ENCODE measurements at places on chromosomes 6 and 20.

DNA sequence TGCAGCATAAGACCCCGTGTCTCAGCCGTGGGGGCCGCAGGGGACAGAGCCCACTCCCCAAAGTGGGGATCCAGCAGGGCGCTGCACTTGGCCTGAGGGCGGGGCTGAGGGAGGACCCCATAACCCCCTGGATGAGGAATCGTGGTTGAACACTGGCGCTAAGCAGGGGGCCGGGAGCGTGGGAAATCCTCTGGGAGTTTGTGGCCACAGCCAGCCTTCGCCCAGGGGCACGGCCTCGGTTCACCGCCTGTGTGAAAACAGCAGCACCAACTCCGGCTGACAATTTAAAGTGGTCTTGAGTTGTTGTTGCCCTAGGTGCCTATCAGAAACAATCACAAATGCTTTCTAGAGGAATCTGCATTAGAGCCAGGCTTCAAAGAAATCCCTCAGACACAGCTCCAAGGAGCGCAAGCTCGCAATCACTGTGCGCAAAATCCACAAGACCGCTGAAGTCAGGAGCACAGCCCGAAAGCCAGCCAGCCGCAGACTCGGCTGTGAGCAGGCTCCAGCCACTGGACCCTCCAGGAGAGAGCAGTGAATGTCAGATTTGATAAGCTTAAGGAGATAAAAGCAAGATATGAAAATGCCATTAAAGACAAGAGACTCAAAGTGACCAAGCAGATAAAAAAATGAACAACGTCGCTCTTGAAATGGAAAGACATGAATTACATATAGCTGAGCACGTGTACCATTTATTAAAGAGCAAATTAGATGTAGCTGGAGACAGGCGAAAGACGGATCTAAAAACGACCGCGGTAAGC lies 10.9 kb upstream of the RPS6KA2 start:
- DNase-seq: no peak
- no peaks in the 10 kb centered on the region for H3K36me3 ChIP-seq

DNA sequence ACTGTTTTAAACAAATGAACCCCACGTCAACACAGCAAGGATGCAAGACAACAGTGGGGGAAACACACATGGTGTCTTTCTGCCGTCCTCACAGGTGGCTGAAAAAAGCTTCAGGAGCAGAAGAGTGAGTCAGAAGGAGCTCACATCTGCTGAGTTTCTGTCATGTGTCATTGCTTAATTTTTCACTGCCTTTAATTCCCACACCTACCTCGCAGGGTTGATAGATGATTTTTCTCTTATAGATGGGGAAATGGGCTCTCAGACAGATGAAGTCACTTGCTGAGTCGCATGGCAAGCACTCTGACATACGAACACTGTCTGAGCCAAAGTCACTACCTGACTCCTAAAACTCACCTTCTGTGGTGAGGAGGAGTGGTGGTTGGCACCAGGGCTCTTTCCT lies 28.3 kb upstream of the CARMIL1 start:
- no peak overlapping the region for H3K27ac ChIP-seq
- no peak for DNase-seq
- no peak overlapping the region for H3K4me3 ChIP-seq
- no peaks in the 10 kb centered on the region for H3K36me3 ChIP-seq

DNA sequence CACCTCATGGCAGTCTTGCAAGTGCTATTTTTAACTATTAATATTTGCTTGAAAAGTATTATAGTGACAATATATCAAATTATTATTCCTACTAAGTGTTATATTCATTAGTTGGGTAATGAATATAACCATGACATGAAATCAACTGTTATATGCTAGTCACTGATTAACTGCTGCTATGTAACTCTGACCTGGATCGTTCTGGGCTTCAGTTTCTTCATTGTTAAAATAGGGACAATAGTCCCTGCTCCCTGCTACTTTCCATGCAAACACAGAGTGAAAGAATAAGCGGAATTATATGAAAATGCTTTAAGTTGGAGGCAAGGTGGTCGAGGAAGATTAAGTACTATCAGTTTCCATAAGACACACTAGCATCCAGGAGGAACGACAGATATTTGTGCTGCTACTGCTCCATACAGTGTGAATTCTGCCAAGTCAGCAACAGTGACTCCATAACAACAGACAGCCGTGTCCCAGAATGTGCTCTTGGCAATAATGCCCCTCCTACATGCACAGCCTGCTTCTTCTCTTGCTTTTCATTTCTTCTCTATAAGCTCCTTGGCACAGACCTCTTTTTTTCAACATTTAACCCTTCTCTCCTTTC lies 107.2 kb downstream of the CHD6 start:
- no peak overlapping the region for H3K4me3 ChIP-seq
- H3K36me3 ChIP-seq: peaks cover 29% of the 10 kb centered on the region
- DNase-seq: no peak
- peaks cover 19% of the 10 kb centered on the region for H3K4me1 ChIP-seq
- no peaks in the 10 kb centered on the region for H3K27me3 ChIP-seq
- H3K27ac ChIP-seq: no peak overlapping the region

DNA sequence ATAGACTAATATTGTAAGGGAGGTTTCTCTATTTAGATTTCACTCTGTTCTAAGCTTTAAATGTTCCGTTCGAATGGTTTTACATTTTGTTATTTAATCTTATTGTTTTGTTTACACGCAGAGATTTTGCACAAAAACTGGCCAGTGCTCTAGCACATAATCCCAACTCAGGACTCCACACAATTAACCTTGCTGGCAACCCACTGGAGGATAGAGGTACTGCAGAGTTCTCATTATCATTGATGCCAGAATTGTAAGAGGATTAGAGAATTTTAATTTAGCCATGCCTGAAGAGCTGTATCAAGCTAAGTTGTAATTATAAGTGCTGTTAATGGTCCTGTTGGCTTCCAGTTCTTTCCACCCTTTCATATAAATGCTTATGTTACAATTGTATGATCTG lies 179.7 kb upstream of the SCGN start:
- peaks cover 11% of the 10 kb centered on the region for H3K36me3 ChIP-seq
- no peaks in the 10 kb centered on the region for H3K27me3 ChIP-seq
- no peak overlapping the region for H3K4me3 ChIP-seq

- no peaks in the 10 kb centered on the region for H3K36me3 ChIP-seq
- H3K27me3 ChIP-seq: no peaks in the 10 kb centered on the region
- H3K27ac ChIP-seq: no peak overlapping the region
- no peak for DNase-seq
- no peaks in the 10 kb centered on the region for H3K4me1 ChIP-seq
- H3K4me3 ChIP-seq: no peak overlapping the region
Observed at GRCh38 chr20:7029019-7029418, 261.5 kb downstream of the BMP2 start.

DNA sequence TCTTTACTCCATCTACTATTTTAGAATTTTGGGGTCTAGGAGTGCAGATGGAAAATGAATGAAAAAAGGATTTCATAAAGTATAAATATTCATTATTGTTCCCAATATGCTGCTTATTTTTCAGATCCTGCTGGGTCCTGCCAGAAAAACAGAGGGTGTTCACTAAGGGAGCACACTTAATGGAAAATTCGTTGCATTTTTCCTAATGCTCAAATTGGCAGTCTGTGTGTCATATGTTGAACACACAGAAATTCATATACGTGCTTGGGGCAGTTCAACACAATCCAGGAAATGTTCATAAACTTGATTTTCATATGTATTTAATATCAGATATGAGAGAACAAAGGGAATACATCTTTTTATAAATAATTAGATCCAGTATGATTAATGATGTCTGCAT lies 1019.4 kb downstream of the EPHA7 start:
- H3K27me3 ChIP-seq: no peaks in the 10 kb centered on the region
- no peak for DNase-seq
- no peaks in the 10 kb centered on the region for H3K36me3 ChIP-seq
- H3K4me3 ChIP-seq: no peak overlapping the region
- no peaks in the 10 kb centered on the region for H3K4me1 ChIP-seq
- H3K27ac ChIP-seq: no peak overlapping the region

GRCh38 chr6:131791476-131791875 lies 16.3 kb upstream of the ENPP1 start:
- no peak overlapping the region for H3K27ac ChIP-seq
- peaks cover 7% of the 10 kb centered on the region for H3K4me1 ChIP-seq
- no peak for DNase-seq
- no peaks in the 10 kb centered on the region for H3K36me3 ChIP-seq
- H3K27me3 ChIP-seq: no peaks in the 10 kb centered on the region

GRCh38 chr20:38092915-38093314 lies 59.4 kb downstream of the RPRD1B start:
- H3K4me3 ChIP-seq: no peak overlapping the region
- H3K4me1 ChIP-seq: peaks cover 17% of the 10 kb centered on the region
- DNase-seq: no peak
- H3K27me3 ChIP-seq: no peaks in the 10 kb centered on the region
- H3K27ac ChIP-seq: no peak overlapping the region
- H3K36me3 ChIP-seq: peaks cover 18% of the 10 kb centered on the region

- no peaks in the 10 kb centered on the region for H3K36me3 ChIP-seq
- H3K4me3 ChIP-seq: no peak overlapping the region
- peak; percentile 49 for DNase-seq
- peak overlapping the region; percentile 15 for H3K27ac ChIP-seq
- H3K4me1 ChIP-seq: peaks cover 41% of the 10 kb centered on the region
Observed at GRCh38 chr20:57811374-57812020, 101.7 kb upstream of the PMEPA1 start.

- no peaks in the 10 kb centered on the region for H3K36me3 ChIP-seq
- no peaks in the 10 kb centered on the region for H3K4me1 ChIP-seq
- H3K4me3 ChIP-seq: no peak overlapping the region
- H3K27me3 ChIP-seq: no peaks in the 10 kb centered on the region
Observed at GRCh38 chr6:100138346-100139022, 144.5 kb upstream of the MCHR2 start.

DNA sequence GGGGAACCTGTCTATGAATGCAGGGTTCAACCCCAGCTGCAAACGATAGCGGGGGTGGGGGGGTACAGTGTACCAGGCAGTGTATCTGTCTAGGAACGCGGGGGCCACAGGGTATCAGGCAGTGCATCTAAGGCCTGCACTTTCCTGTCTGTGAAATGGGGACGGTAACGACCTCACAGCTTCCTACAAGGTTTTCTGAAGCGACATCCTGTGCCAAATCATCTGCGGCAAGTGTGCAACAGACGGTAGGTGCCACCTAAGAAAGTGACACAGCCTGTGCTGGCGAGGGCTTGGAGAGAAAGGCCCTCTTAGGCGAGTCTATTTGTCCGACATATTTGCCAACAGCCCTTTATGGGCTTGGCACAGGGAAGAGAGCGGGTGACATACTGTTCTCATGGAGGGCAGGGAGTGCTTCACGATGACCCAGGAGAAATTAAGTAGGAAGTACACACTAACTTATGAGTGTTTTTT lies 3.8 kb downstream of the DIDO1 start:
- peak overlapping the region; percentile 65 for H3K27ac ChIP-seq
- H3K4me3 ChIP-seq: no peak overlapping the region
- DNase-seq: no peak
- H3K4me1 ChIP-seq: peaks cover 59% of the 10 kb centered on the region
- no peaks in the 10 kb centered on the region for H3K27me3 ChIP-seq
